ENCODE measurements at places on chromosomes 1 and 21.

GRCh38 chr1:198934901-198935305 lies 296.1 kb downstream of the PTPRC start:
- DNase-seq, result peak; percentile 27

DNA sequence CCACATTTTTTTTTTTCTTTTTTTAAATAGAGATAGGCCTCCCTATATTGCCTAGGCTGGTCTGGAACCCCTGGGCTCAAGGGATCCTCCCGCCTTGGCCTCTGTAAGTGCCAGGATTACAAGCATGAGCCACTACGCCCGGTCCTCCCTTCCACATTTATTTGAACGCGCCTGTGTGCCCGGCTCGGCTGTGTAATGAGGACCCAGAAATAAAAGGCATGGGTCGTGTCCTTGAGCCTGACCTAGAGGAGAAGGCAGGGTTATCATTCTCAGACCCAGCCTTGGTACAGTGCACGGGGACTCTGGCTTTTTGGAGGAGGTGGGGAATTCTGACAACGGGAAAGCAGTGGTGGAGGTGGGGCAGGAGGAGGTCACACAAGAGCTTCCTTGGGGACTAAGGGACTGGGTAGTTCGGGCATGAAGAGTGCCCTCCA lies 841 bp downstream of the CENPF start:
- no peak for DNase-seq

GRCh38 chr1:232333419-232333767 lies 296.5 kb downstream of the SIPA1L2 start:
- DNase-seq, result no peak

- no peak for DNase-seq
Observed at GRCh38 chr1:21469581-21469980, 29.6 kb downstream of the NBPF3 start.

- no peak for DNase-seq
Observed at GRCh38 chr1:200405264-200405663, 4.6 kb downstream of the ZNF281 start.

DNA sequence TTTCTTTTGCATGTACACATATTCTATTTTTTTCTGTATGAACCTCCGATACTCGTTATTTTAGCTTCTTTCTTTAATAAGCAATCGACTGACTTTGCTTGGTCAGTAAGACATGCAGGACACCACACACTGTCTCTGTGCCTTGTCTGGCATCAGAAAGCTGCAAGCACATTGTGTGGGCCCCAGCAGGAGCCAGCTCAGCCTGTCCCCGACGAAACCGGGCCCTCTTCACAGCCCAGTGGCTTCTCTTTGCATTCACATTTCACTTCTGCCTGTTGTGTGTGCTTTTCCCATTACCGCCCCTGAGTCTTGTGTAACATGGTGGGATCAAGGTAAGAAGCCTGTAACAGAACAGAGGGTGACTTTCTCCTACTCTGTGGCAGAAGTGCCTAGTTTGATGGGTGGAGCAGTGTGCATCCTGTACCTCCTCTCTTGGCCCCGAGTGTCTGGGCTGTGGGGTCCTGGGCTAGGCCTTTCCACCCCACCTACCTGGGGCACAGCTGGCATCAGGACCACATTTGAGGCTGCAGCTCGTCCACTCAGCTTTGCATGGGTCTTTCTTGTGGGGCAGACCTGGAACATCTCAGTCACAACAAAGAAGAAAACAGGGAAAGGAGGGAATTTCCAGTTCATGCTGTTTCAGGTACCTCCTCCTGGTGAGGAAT lies 118.9 kb upstream of the COL6A1 start:
- no peak for DNase-seq

DNA sequence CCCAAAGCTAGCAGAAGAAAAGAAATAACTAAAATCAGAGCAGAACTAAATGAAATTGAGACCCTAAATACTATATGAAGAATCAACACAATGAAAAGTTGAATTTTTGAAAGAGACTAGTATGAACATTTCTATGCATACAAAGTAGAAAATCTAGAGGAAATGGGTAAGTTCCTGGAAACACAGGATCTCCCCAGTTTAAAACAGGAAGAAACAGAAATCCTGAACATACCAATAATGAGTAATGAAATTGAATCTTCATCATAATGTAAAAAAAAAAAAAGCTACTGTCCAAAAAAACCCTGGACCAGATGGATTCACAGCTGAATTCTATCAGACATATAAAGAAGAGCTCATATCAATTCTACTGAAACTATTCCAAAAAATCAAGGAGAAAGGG lies 233.5 kb downstream of the PLPP3 start:
- DNase-seq, result no peak

DNA sequence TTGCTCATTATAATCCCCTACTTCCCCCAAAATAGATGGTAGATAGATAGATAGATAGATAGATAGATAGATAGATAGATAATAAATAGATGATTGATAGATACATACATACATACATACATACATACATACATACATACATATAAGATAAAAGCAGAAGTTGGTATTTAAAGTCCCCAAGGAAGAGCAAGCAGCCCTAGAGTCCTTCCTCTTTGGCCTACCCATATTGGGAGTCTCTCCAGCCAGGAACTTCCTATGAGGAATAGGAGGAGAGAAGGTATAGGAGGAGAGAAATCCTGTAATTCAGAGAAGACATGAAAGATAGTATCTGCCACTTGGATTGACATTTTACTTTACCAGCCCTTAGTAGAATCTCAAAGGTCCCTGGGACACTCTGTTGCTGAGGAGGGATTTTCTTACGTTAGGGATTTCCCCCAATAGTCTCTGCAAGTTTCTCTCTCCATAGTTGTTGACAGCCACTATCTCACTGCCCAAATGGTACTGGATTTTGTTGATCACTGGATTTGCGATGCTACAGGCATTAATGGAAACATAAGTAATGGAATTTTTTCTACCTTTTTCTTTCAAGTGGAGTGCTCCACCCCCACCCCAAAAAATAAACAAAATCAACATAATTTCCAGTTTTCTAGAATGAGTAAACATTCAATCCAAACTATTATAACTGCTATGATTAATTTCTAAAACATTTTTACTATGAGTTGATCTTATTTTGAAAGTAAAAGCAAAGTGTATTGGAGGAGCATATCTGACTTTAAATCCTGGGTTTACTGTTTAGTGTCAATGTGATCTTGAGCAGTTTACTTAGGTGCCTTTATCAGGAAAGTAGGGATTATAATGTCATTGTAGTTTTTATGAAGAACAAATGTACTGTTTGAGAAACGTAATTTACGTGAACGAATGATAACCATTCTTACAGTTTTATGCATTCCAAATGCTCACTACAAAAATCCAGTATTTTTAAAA lies 93.2 kb upstream of the TNFSF4 start:
- DNase-seq, result no peak

GRCh38 chr1:205629751-205630150 lies 2.1 kb downstream of the ELK4 start:
- DNase-seq, result no peak

GRCh38 chr1:149936170-149936991 lies at the start of gene MTMR11:
TSS of gene MTMR11 (minus strand) at chr1:149936879. CDS start at chr1:149936647, 232 bp downstream.
- DNase-seq, result no peak

DNA sequence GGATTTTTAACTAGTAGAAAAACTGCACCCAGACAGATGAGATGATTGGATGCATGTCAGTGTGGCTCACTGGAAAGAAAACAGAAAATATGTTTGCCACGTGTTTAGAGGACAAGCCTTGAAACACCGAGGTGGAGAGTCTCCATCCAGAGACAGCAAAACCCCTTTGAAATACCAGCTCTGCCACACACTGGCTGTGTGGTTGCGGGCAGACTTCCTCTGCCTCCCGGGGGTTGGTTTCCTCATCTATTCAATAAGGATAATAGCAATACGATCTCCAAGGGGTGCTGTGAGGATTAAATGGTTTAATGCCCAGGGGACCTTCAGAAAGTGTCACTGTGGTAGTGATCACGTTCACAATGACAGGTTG lies 67.2 kb upstream of the PARP1 start:
- DNase-seq, result no peak

DNA sequence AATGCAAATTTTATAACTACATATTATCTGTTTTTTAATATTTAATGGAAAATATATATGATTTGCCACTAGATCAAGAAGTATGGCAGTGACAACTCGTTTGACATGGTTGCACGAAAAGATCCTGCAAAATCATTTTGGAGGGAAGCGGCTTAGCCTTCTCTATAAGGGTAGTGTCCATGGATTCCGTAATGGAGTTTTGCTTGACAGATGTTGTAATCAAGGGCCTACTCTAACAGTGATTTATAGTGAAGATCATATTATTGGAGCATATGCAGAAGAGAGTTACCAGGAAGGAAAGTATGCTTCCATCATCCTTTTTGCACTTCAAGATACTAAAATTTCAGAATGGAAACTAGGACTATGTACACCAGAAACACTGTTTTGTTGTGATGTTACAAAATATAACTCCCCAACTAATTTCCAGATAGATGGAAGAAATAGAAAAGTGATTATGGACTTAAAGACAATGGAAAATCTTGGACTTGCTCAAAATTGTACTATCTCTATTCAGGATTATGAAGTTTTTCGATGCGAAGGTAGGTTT lies 556 bp downstream of the IFI44 start:
- DNase-seq, result no peak

- DNase-seq, result no peak
Observed at GRCh38 chr1:15236321-15236721, 10.7 kb upstream of the FHAD1 start.

DNA sequence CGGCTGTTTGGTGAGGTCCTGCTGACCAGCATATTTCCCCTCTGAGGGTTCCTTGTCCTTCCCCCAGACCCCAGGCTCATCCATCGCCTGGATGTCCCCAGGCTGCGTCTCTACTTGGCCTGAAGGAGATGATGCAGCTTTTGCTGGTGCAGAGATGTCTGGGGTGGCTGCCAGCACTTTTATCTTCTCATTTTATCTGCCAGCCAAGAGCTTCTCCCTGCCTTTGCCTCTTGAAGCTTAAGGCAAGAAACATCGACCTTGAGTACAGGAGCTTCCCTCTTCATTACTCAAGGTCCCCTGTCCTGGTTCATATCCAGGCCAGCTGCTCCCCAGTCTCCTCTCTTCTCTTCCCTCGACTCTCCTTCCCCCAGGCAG lies 9.2 kb upstream of the H6PD start:
- DNase-seq, result no peak

GRCh38 chr1:160206036-160206389 lies 829 bp downstream of the PEA15 start:
- no peak for DNase-seq

DNA sequence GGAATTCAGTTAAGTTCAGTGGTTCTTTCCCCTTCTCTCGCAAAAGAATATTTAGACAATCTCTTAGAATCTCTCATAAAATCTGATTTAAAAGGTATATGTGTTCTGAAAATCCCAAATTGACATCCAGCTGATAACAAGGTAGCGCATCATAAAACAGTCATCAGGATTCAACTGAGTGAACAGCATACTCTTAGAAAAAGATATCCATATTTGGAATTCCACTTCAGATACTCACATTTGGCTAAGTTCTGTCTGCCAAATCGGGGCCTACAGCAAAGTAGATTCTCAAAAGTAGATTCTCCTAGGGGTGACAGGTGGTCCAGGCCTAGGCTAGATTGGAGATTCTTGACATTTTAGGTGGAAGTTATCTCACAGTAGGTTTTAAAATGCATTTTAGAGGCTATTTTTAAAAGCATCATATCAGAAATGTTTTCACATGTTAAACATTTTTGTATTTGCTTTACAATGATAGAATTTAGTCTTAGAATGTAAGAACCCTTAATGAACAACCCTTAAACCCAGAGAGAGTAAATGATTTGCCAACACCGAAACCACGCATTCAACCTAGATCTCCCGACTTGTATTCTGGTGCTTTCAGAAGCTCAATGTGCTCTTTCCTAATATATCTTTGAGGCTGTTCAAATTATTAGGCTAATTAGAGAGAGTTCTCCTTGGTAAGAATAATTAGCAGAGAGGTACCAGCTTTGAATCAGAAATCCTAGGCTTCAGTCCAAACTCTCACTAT lies 318.9 kb downstream of the LMO4 start:
- no peak for DNase-seq

DNA sequence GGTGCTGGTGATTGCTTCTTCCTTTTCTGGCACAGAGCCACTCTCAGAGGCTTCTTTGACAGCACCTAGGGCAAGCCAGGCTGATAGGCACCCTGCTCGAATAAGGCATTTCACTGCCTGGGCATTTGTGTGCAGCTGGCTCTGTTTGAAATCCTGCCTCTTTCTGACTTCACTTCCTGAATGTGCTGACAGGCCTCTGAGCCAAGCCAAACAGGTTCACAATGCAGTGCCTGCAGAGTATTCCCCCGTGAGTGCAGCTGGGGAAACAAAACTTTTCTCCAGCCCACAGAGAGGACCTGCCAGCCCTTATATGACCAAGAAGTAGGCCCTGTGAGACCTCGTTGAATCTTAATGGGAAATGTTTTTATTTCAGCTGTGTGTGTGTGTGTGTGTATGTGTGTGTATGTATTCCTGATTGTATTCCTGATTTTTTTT lies 10.4 kb downstream of the JUN start:
- peak; percentile 54 for DNase-seq

DNA sequence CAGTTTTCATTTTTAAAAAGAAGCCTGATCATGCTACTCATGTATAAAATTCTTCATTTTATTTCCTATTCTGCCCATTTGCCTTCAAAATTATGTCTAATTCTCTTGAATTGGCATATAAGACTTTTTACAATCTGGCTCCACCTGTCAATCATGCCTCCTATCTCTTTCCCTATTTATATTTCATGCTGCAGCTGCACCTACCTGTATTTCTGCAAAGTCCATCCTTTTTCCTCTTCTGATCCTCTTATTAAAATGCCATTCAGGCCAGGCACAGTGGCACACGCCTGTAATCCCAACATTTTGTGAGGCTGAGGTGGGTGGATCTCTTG lies 30.6 kb upstream of the UAP1 start:
- DNase-seq, result no peak

DNA sequence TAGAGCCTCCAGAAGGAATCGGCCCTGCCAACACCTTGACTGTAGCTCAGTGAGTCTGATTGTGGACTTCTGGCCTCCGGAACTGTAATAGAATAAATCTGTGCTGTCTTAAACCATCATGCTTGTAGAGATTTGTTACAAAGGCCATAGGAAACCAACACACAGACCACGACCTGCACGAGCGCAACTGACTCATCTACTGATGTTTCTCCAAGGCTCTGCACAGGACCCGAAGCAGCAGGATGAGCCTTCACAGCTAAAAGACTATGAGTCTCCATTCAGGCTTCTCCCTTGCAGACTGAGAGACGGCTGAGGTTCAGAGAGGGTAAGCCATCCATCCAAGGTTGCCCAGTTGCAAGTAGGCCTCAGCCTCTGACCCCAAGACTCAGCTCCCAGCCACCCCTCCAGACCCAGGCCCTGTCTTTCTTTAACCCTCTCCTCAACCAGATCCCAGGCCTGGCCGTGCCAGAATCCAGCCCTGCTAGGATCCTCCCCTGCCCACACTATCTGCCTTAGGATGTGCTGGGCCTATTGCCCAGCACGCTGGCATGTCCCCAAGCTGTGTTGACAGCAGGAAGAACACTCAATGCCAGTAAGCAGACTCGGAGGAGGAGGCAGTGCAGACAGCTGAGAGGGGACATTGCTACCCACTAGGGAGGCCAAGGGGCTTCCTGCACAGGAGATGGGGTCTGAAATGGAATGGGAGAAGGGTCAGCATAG lies 109.0 kb downstream of the HMGB4 start:
- no peak for DNase-seq

- no peak for DNase-seq
Observed at GRCh38 chr1:2508751-2509150, 17.6 kb downstream of the PANK4 start.

Data from NCI-H1105 (cell line).